Tibial nerve (tissue), 4 donors: ENCODE measurements at places on chromosomes 3 and 15.

DNA sequence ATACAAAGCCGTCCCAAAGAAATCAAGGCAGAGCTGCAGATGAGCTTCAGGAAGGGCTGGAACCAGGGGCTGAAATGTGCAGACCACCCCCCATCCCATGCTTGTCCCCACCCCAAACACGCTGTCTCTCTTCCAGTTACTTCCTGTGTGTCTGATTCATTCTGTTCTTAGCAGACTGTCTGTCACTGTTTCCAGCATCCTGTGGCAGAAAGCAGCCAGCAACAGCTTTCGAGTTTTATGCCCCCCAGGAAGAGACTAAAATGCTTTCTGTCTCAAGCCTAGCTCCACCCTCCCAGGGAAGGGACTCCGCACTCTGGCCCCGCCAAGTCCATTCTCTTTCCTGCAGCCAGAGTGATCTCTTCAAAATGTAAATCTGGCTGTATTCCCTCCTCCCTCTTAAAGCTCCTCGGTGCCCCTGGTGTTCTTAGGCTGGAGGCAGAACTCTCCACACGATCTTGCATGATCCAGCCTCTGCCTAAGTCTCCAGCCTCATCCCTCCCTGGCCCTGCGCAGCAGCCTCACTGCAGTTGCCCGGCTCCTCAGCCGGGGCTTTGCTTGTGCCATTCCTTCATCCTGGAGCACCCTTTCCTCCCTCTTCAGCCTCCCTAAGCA is 41.5 kb downstream of the HRH1 start:
- no peak for DNase-seq
- H3K4me1 ChIP-seq = no peaks in the 10 kb centered on the region
- no peak overlapping the region for H3K4me3 ChIP-seq
- no peaks in the 10 kb centered on the region for H3K36me3 ChIP-seq

- H3K27me3 ChIP-seq = no peaks in the 10 kb centered on the region
- no peak overlapping the region for H3K4me3 ChIP-seq
- no peaks in the 10 kb centered on the region for H3K4me1 ChIP-seq
- no peak for DNase-seq
These were observed 372.0 kb downstream of the GABRG3 start for GRCh38 chr15:27342991-27343390.

DNA sequence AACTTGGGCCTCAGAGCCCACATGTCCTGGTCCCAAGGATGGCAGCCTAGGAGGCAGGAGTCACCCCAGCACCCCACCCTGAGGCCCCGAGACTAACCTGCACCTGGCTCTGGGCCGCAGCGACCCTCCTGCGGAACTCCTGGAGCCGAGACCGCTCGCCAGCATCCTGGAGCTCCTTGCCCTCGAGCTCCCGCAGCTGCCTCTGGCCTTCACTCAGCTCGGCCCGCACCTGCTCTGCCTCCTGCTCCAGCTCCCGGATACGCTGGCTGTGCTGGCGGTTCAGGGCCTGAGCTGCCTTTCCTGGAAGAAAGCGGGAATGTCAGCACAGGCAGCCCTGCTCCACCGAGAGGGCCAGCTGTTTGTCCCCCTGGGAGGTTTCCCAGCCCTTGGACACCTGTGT is 13.2 kb downstream of the KIF7 start:
- no peaks in the 10 kb centered on the region for H3K27me3 ChIP-seq
- H3K36me3 ChIP-seq = peaks cover 39% of the 10 kb centered on the region
- DNase-seq = no peak
- no peak overlapping the region for H3K27ac ChIP-seq
- H3K4me1 ChIP-seq = no peaks in the 10 kb centered on the region
- H3K4me3 ChIP-seq = no peak overlapping the region

DNA sequence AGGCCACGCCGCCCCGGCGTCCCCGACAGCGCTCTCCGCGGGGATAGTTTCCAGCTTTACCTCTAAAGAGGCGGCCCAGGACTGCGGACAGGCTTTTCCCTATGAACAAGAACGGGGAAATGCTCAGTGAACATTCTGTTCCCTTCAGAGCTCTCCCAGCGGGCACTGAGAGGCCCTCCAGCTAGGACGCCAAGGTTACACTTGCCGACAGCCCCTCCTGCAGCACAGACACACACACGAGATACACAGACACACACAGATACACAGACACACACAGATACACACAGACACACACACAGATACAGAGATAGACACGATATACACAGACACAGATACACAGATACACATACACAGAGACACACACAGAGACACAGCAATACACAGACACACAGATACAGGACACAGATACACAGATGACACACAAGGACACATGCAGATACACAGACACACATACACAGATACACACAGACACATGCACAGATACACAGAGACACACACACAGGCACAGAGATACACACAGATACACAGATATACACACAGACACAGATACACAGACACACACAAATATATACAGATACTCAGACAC is 533 bp upstream of the OCA2 start:
- H3K27me3 ChIP-seq = no peaks in the 10 kb centered on the region
- H3K4me1 ChIP-seq = no peaks in the 10 kb centered on the region
- H3K4me3 ChIP-seq = no peak overlapping the region
- no peaks in the 10 kb centered on the region for H3K36me3 ChIP-seq

DNA sequence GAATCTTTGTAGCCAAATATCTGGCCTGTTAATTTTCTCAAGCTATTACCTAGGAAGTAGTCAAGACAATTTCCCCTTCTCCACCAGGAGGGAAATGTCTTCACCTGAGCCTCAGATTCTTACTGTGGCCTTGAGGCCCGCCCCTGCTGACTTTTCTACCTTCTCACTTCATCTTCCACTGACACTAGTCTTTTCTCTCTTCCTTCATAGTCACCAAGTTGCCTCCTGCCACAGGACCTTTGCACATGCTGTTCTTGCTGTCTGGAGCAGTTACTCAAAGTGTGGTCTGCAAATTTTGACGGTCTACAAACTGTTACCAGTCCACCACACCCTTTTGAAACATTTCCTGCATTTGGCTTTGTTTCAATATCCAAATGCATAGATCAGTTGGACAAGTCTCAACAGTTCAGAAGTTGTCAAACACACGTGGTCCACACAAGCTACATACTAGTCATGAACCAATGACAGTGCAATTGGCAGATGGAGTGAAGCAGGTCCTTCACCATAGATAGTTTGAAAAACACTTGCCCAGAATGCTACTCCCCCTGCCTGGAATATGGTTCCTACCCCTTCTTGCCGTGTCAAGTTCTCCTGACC is 100.5 kb downstream of the OSBPL10 start:
- H3K4me3 ChIP-seq = no peak overlapping the region
- no peak overlapping the region for H3K27ac ChIP-seq
- no peaks in the 10 kb centered on the region for H3K27me3 ChIP-seq
- no peaks in the 10 kb centered on the region for H3K36me3 ChIP-seq
- no peaks in the 10 kb centered on the region for H3K4me1 ChIP-seq

GRCh38 chr15:64864068-64864467 is 22.4 kb downstream of the PLEKHO2 start:
- no peak overlapping the region for H3K27ac ChIP-seq
- no peaks in the 10 kb centered on the region for H3K27me3 ChIP-seq
- H3K36me3 ChIP-seq = no peaks in the 10 kb centered on the region
- DNase-seq = no peak

DNA sequence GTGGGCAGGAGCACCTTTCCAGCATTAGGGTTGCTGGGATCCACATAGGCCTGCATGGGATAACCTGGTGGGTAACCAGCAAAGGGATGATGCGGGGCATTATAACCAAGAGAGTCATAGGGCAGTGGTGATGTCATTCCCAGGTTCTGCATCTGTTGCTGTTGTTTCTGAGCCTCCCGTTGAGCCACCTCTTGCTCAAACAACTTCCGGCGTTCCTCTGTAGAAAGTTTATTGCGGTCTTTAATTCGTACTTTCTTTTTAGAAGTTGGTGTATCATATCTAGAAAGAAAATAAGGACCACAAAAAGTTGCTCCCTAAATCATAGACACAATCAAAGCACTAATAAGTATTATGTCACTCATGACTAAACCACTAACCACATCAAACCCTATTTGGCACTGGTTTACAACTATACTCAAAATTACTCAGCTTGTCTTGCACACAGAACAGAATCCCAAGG is 77.8 kb downstream of the NBEAL2 start:
- peaks cover 5% of the 10 kb centered on the region for H3K4me1 ChIP-seq
- H3K27me3 ChIP-seq = no peaks in the 10 kb centered on the region
- no peak overlapping the region for H3K4me3 ChIP-seq
- DNase-seq = no peak
- H3K27ac ChIP-seq = no peak overlapping the region

GRCh38 chr15:55742498-55742926 is 440 bp downstream of the PRTG start:
- DNase-seq = no peak
- peak overlapping the region; percentile 84 for H3K27ac ChIP-seq
- peak overlapping the region; percentile 68 for H3K4me3 ChIP-seq
- H3K36me3 ChIP-seq = no peaks in the 10 kb centered on the region
- peaks cover 9% of the 10 kb centered on the region for H3K4me1 ChIP-seq

- H3K4me3 ChIP-seq = no peak overlapping the region
- no peak overlapping the region for H3K27ac ChIP-seq
- H3K36me3 ChIP-seq = no peaks in the 10 kb centered on the region
- no peaks in the 10 kb centered on the region for H3K27me3 ChIP-seq
- H3K4me1 ChIP-seq = no peaks in the 10 kb centered on the region
- no peak for DNase-seq
These were observed 170.9 kb upstream of the NSMCE3 start for GRCh38 chr15:29440541-29440940.

DNA sequence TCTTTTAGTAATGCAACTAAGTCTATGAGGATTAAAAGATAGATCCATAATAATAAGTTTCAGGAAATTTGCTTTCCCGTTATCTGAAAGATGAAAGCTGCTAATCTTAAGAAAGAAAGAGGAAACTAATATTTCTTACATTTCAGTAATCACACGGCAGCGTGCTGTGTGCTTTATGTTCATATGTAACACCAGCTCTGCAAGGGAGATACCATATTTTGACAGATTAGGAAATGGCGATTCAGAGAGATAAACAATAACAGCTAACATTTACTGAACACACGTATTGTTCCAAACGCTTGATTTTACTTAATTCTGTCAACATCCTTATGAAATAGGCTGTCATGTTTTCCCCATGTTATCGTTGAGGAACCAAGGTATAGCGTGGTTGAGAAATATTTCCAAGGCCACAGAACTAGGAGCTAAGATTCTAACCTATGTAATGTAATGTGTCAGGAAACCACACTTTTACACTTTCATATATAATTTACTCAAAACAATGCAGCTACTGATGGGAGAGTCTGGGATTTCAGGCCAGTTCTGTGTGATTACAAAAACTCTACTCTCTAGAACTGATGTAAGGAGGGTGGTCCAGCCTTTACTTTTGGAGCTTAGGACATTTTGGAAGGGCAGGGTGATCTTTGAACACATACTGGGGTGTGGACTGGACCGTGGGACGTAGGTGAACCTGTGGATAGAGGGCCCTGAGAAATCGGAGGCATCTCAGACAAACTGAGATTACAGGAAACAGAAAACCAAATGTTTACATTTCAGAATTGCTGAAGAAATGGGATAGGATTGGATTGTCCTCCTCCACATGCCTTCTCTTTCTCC is 100.6 kb downstream of the IL1RAP start:
- H3K36me3 ChIP-seq = no peaks in the 10 kb centered on the region
- H3K4me1 ChIP-seq = no peaks in the 10 kb centered on the region
- H3K4me3 ChIP-seq = no peak overlapping the region
- no peak overlapping the region for H3K27ac ChIP-seq
- DNase-seq = no peak

DNA sequence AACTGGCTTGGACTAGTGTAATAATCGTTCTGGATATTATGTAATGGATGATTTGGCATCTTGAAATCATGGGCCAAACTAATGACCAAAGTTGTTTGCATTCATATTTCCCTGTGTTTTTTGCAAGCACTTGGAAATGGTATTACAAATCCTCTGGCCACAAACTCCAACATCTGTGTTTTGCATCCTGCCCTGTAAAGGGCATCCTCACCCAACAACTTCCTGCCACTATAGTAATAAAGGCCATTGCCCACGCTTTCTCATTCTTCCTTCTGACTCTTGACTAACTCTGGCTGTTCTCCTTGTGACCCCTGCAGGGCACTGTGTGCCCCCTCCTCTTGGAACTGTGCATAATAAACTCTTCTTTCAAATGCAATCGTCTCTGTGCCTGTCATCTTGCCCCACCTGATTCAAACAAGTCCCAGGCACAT is 25.4 kb upstream of the PSMD6 start:
- peaks cover 9% of the 10 kb centered on the region for H3K4me1 ChIP-seq
- peak overlapping the region; percentile 45 for H3K27ac ChIP-seq
- H3K27me3 ChIP-seq = no peaks in the 10 kb centered on the region

DNA sequence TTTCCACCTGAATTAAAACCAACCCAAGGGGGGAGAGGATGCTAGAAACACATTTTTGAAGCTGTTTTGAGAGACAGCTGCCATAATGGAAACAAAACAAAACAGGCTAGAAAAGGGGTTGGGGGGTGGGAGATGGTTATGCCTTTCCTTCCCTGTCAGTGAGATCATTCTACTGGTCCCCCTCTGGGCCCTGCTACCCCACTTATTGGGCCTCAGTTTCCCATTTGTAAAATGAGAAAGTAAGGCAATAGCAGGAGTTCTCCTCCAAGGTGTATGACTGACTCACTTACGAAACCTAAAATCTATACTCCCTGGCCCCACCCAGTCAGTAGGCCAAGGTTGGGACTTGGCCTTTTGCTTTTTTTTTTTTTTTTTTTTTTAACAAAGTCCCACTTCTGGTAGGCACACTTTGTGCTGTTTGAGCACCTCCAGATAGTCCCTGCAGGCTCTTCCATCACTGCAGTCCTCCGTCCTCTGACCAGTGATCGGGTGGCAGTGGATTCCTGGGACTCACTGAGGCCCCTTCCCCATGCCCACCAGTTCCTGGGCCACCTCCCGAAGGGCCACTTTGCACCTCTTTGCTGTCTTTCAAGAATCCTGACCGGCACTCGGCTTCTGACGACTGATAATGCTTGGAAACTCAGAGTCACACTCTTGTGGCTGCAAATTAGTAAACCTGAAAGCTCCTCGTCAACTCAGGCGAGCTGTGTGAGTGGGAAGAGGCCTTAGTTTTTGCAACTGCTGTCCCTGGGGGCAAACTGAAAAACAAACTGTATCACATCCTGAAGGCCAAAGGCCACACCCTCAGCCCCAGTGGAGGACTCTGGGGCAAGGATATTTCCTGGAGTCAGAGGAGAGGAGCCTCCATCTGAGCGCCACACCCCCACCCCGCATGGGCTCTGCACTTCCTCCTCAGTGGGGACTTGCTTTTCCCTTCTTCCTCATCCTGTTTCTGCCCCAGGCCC is 6.7 kb upstream of the PSTPIP1 start:
- no peaks in the 10 kb centered on the region for H3K27me3 ChIP-seq
- H3K36me3 ChIP-seq = no peaks in the 10 kb centered on the region
- H3K4me1 ChIP-seq = peaks cover 18% of the 10 kb centered on the region
- no peak overlapping the region for H3K27ac ChIP-seq
